ENCODE measurements at places on chromosomes 2 and 18.

- no peak for DNase-seq
These were observed 42.0 kb downstream of the WDR33 start for GRCh38 chr2:127768775-127769479.

DNA sequence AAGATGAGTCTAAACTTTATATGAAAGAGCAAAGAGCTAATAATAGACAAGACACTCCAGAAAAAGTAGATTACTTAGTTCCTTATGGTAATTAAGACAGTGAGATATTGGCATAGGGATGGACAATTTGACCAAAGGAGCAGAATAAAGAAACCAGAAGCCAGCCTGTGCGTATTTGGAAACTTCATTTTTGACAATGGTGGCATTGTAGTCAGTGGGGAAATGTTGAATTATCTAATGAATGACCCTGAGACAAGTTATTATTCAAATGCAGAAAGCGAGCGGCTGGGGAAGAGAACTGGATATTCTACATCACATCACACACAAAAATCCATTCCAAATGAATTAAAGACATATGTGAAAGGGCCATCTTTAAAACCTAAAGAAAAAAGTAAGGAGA, 144.3 kb downstream of the DTNB start:
- no peak for DNase-seq

DNA sequence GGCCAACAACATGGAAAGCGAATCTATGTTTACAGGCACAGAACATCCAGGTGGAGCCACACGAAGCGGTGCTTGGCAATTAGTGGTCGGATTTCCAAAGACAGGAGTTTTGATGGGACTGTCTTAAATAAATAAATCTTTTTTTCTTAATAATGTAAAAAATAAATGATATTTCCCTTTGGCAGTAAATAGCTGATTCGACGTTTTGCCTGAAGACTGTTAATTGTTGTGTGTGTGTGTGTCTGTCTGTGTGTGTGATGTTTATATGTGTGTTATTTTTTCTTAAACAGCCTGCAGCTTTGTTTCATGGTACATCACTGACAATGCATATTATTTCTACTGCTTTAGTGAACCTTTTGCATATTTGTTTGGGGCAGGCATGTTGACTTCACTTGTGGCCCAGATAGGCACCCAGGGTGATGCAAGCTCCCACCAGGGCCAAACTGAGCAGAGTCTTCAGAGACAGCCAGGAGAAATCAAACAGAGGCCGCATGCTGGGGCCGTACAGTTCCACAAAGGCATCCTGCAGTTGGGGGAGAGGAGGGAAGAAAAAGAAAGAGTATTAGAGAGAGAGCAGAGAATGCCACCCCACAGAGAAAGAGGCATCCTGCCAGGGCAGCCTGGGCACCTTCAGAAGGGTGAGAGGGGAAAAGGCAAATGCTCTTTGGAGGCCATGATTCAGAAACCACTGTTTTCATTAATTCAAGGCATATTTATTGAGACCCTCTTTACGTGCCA, 191.2 kb downstream of the BCL2 start:
- no peak for DNase-seq

DNA sequence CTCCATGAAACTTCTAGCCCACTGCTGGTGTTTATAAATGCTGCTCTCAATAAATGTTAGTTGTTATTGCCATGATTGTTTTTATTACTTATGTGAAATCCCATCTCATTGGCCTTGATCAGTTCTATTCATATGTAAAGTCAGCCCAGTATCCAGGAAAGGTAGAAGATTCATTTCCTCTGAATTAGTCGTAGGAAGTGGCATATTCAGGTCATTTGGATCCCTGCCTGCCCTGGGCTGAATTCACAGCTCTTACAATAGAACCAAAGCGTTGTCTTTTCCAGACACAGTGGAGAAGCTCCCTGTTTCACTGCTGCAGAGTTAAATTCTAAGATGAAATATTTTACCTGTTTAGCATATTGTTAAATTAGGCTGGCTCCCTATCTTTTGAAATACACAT, 70.3 kb downstream of the MAIP1 start:
- no peak for DNase-seq

DNA sequence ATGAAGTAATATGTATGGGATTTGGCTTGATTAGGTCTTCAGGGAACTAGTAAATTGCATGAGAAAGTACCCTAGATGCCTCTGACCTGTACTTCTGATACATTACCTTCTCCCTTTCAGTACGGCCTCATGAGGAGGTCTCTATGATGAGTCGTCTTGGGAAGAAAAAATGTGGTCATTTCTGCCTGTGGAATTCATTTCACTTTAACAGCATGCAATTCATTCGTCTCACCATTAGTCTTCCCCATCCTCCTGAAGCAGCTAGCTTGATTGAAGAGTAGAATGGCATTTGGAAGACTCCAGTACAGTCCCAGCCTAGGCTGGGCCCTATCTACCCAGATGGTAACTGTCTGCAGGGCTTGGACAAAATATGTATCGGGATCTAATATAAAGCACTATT, 52.2 kb downstream of the TMX3 start:
- DNase-seq: no peak

GRCh38 chr2:11925295-11926066, 179.0 kb downstream of the LPIN1 start:
- no peak for DNase-seq

DNA sequence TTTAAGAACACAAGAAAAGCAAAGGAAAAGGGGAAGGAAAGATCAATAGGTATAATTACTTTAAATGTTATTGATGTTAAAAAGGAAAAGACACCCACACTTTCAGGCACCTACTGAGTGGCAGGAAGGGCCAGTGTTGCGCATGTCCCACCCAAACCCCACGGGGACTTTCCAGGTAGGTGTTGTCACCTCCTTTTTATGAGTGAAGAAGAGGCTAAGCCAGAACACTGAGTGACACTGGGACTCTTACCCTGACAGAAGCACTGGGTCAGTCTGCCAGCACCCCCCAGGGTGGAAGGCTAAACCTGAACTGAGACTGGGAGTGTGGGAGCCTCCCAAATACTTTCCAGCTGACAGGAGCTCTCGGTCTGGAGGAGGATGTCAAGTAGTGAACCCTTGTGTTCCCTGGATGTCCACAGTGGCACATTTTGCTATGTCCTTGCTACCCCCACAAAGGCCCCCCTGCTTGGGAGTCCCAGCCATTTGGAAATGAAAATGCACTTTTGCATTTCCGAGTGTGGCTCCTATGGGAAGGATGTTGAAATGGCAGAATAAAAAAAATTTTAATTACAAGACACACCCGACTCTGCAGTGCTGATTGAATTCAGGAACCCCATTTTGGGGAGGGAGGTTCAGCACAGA, 90.9 kb upstream of the SMAD2 start:
- no peak for DNase-seq

- no peak for DNase-seq
These were observed 55.1 kb downstream of the KCNG3 start for GRCh38 chr2:42438685-42439084.

Measured in activated T-cell treated with anti-CD3 and anti-CD28 coated beads for 1 hour (primary cell).